ENCODE measurements at places on chromosomes 6 and 20. TPM values are rescaled to one million over a fixed set of nuclear protein-coding genes. Genes with fewer than 3 reads are reported as not detected.

The COL10A1 gene
- total RNA-seq = 0.32 TPM

The SYNCRIP gene
- 144 TPM for total RNA-seq

The BTNL2 gene
- total RNA-seq = not detected

The GTSF1L gene
- total RNA-seq = not detected

The EBF4 gene
- total RNA-seq = 2.7 TPM

The IRF4 gene
- total RNA-seq = 2.2 TPM

The HTR1B gene
- total RNA-seq = 1.5 TPM

The NKX2-2 gene
- not detected for total RNA-seq

The SMOC2 gene
- total RNA-seq = 3.9 TPM

The TUBB2B gene
- 627 TPM for total RNA-seq

The RAMACL gene
- total RNA-seq = 0.30 TPM

The DXO gene
- 16.5 TPM for total RNA-seq

The FNDC11 gene
- 3.8 TPM for total RNA-seq

Data from WTC11 (cell line).